DMS153 (cell line): ENCODE measurements at places on chromosomes 3 and 15.

GRCh38 chr3:172811099-172811498, 60.6 kb downstream of the ECT2 start:
- DNase-seq = no peak

- DNase-seq = no peak
These were observed 203.6 kb downstream of the AKAP13 start for GRCh38 chr15:85583923-85584390.

- DNase-seq = no peak
These were observed 31.5 kb downstream of the TM2D3 start for GRCh38 chr15:101620671-101621070.

DNA sequence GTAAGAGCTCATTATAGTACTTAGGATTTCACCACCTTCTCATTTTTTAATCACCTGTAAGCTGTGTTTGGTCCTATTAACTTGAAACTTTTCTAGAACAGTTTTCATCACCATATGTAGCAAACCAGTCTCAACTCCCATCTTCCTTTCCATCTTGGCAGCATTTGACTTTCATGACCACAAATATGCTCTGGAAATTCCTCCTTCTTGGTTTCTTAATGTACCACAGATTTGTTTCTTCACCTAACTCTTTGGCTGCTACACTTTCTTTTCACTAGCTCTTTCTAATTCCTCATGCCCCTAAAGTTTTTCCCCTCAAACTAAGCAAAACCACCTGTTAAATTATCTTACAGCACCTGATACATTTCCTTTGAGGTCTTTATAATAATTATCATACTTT, 13.2 kb upstream of the NMB start:
- no peak for DNase-seq

DNA sequence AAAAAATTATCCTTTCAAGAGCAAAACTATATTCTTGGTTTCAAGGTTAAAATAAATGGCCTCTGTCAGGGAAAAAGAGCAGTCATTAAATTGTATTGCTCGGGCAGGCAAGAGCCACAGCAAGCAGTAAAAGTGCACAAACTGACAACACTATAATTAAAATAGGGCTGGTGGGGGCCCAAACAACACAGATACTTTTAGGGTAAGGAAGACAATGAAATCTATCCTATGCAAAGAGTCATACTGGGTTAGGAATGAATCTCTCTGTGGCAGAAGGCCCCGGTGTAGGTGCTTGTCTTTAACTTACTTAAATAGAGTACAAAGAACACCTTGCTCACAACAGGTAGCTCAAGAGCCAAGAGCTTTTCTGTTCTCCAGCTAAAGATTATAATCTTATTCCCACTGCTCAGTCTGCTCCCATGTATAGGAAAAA, 94.7 kb downstream of the DLG1 start:
- DNase-seq = no peak

GRCh38 chr15:83970295-83970890, 265.2 kb upstream of the GOLGA6L4 start:
- DNase-seq = no peak

DNA sequence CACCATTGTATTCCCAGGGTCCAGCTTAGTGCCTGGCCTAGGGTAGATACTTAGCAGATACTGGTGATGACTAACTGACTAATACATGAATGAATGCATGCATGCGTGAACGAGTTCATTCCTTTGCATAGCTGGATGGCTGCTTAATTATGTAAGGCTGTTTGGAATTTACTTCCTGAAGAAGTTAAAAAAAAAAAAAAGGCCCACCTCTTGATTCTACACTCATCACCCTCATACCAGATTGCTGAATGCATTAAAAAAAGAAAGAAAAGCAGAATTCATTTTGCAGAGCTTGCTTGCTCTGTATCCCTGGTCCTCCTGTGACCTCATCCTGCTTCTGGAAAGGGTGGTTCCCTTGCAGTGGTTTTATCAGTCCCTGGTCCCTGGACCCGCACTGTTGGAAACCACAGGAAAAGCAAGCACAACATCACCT, 277.6 kb upstream of the CFAP20DC start:
- no peak for DNase-seq

- no peak for DNase-seq
These were observed 173.7 kb downstream of the ATG7 start for GRCh38 chr3:11445883-11446282.

DNA sequence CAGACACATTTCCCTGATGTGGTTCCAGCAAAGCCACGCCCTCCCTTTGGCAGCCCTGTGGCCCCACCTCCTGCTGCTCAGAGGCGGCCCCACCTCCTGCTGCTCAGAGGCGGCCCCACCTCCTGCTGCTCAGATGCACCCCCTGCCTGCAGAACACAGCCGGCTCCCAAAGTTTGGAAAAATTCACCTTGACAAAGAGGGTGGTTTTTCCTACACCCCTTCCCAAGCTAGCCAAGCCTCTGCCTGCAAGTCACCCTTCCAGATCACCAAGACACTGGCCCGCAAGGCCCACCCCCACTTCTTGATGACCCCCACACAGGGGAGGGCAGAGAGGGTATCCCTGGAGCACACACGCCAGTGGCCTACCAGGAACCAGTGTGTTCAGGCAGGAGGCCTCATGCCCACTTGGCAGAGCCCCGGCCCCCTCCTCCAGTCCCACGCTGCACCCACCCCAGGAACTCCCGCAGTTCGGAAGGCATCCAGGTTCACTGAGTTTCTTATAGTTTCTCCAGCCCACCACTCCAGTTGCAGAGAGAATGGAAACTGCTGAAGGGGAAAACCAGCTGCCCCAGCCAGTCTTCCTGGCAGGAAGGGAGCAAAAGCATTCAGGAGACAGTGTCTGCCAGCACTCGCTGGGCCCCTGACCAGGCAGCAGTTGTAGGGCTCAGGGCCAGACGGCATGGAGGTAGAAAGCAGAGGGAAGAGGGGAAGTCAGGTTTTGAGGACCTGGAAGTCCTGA, 2.3 kb upstream of the HAPLN3 start:
- DNase-seq = peak; percentile 28

DNA sequence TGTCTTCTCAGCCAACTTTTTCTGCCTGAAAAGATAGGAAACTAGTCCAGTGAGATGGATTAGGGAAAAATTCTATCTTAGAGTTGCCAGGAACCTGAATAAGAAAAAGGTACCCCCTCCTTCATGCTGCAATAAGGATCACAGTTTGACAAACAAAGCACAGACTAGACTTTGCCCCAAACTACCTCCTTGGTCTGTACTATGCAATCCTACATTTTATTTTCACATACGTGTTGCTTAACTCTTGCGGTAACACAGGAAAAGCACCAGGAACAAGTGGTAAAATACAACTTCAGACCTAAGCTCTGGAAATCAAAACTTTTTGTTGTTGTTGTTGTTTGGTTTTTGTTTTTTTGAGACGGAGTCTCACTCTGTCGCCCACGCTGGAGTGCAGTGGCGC, 11.3 kb upstream of the IL12A start:
- DNase-seq = no peak

GRCh38 chr3:15553749-15554148, 32.2 kb upstream of the COLQ start:
- no peak for DNase-seq

DNA sequence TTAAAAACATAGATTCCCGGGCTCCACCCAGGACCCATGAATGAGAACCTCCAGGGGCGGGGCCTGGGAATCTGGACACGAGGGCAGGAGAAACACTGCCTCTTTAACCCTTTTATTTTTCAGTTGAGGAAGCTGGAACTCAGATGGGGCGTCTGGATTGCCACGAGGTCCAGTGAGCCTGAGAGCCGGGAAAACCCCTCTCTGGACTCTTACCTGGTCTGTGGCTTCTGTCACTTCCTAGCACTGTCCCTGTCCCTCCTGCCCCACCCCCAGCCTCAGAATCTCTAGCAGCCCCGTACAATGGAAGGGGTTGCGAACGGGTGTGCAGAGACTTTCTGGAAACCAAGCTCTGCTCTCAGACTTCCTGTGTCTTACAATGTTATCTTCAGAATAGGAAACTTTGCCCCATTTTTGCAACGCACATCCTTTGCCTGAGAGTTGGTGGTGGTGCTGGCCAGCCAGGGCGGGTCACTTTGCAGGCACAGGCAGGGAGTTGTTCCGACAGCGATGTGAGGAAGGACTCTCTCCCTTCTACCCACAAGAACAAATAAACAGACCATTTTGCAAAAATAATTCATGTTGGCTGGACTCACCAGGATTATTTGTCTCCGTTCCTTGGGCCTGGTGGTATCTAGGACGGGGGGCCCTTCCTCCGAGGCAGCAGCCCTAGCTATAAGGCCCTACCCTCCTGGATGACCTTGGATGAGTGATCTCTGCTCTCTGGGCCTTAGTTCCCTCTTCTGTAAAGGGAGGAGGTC, 59.1 kb downstream of the SMAD6 start:
- no peak for DNase-seq

- DNase-seq = no peak
These were observed 160.0 kb upstream of the TLE3 start for GRCh38 chr15:70257573-70258248.

GRCh38 chr3:56917361-56918110, 115.8 kb upstream of the ARHGEF3 start:
- DNase-seq = peak; percentile 37

- peak; percentile 83 for DNase-seq
These were observed 537.6 kb upstream of the IL12A start for GRCh38 chr3:159451067-159451466.

DNA sequence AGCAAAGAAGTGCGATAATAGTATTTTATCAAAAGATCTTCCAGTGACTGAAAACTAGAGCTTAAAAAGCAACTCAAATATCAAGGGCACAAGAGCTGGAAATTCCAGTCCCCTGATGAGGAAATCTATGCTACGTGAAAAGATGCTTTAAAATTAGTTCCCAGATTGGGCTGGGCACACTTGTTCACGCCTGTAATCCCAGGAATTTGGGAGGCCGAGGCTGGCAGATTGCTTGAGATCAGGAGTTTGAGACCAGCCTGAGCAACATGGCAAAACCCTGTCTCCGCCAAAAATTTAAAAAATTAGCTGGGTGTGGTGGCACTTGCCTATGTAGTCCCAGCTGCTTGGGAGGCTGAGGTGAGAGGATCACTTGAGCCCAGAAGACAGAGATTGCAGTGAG, 138.8 kb downstream of the SEMA6D start:
- no peak for DNase-seq

DNA sequence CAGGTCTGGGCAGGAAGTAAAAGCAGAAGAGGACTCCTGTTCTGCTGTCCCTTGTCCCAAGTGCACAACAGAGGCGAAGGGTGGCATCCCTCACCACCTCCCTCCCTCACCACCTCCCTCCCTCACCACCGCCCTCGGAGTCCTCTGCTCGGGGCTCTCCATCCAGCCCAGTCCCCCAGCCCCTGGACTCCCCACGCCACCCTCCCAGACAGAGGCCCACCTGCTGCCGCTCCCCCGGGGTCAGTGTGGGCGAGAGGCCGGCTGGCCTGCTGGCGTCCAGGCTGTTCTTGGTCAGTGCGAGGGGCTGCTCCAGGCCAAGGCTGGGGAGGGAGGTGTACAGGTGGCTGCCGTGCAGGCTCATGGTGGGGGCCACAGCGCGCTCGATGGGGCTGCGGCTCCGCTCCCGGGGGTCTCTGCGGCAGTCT, 79.1 kb downstream of the VGLL4 start:
- DNase-seq = no peak

GRCh38 chr3:162142511-162142910, 645.9 kb downstream of the OTOL1 start:
- no peak for DNase-seq

GRCh38 chr3:11653298-11654055, 9.8 kb upstream of the VGLL4 start:
- DNase-seq = no peak

DNA sequence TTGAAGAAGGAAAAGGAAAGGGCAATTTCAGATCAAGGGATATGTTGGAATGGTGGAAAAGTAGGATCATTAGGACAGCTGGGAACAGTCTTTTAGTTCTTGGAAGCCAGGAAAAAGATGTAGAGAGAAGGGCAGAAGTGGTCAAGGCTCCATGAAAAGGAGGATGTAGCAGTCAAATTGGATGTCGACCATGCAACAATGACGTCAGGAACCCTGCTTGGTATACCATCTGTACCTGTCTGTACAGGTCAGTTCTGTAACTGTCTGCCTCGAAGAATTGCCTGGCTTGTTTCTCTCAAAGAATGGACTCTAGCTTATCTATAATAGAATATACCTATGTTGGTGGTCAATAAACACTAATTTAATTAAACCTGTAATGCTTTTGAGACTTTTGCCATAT, 157.8 kb upstream of the SGO1 start:
- DNase-seq = no peak

GRCh38 chr3:18743761-18744160, 318.6 kb upstream of the SATB1 start:
- DNase-seq = no peak

- DNase-seq = no peak
These were observed 908.6 kb downstream of the NTRK3 start for GRCh38 chr15:87347806-87348515.

GRCh38 chr15:63029676-63030075, 12.9 kb upstream of the TPM1 start:
- no peak for DNase-seq

DNA sequence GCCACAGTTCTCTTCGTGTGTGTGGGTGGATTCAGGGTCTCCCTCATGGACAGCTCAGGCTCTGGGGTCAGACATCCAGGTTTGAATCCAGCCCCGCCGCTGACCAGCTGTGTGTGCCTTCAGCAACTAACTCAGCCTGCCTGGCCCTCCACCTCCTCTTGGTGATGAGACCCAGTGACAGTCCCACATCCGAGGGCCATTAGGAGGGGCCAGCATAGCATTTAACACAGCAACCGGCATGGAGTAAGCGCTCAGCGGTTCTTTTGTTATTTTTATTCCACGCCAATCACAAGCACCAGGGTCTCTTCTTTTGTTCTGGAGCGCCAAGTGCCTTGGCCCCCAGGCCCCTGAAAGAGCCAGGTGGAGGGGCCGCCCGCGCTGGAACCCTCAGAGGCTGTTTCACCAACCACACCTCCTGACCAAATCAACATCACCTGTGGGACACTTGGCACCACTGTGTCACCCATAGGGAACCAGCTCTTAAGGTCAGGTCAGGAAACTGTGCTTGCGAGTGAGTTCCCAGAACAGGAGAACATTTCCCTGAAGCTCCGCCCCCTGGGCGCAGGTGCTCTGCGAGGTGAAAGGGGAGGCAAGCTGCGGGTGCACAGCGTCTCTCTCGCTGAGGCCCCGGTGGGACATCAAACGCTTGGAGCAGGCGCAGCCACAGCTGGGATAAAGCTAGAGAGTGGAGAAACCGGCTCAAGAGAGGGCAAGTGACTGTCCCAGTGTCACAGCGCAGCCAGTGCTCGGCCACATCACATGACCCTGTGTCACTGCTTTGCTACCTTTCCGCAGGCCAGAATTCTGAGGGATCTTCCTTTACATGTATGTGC, 311.3 kb downstream of the UACA start:
- peak; percentile 42 for DNase-seq

DNA sequence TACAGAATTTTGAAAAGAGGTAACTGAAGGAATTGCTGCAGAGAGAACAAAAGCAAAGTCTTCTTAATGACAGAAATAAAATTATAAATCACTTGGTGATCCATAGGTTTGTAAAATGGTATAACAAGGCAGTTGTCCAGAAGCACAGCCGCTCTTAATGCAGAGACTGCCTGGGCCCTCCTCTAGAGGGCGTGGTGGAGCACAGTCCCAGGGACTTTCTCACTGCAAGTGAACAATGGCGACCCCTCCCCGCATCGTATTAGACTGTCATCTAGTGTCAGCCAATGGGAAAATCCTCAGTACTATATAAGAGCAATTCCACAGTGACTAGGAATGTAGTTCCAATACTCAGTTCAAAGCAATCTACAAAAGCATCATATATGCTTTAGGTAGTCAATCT, 26.4 kb upstream of the ZBED2 start:
- no peak for DNase-seq
